ENCODE measurements at places on chromosomes 11 and 22.

DNA sequence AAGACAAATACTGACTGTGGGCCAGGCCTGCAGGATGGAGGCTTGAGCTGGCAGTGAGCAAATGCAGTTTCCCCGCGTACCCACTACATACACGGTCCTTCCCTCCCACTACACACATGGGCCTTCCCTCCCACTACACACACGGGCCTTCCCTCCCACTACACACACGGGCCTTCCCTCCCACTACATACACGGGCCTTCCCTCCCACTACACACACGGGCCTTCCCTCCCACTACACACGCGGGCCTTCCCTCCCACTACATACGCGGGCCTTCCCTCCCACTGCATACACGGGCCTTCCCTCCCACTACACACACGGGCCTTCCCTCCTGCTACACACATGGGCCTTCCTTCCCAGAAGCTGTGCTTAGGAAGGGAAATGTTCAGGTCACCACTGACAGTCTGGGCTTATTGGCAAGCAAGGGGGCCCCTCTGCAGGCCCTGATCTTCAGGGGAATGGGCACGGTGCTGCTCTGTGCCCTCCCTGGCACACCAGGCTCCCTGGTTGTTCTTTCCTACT, 10.8 kb downstream of the DNAL4 start:
- DNase-seq = no peak

DNA sequence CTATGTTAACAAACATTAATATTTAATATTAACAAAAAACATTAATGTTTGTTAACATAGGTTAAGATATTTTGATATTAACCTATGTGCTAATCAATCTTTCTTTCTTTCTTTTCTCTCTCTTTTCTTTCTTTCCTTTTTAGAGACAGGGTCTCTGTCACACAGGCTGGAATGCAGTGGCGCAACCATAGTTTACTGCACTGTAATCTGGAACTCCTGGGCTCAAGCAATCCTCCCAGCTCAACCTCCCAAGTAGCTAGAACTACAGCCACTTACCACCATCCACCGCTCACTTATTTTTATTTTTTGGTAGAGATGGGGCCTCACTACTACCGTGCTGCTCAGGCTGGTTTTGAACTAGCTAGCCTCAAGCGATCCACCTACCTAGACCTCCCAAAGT, 13.2 kb downstream of the SIK3 start:
- no peak for DNase-seq

GRCh38 chr11:131428853-131429252, 58.4 kb downstream of the NTM start:
- no peak for DNase-seq

GRCh38 chr11:61297746-61298145, 2.6 kb upstream of the VWCE start:
- DNase-seq = peak; percentile 94

GRCh38 chr11:43644621-43645299, 35.8 kb upstream of the HSD17B12 start:
- DNase-seq = no peak

GRCh38 chr11:63769042-63769713, 603 bp upstream of the ZFTA start:
- peak; percentile 21 for DNase-seq

DNA sequence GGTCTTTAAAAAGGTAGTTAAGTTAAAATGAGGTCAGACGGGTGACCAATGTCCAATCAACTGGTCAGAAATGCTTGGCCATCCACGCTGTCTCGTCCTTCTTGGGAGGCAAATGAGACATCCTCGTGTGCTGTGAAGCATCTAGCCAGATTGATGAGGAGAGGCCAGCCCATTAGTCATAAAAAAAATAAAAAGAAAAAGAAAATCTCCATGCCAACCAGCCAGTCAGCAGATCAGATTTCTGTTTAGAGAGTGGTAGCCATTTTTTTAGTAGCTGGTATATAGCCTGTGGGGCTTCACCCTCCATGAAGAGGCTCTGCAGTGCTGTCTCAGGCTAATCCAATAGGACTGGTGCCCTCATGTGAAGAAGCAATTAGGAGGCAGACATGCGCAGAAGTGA, 343.1 kb upstream of the SYN3 start:
- DNase-seq = no peak

DNA sequence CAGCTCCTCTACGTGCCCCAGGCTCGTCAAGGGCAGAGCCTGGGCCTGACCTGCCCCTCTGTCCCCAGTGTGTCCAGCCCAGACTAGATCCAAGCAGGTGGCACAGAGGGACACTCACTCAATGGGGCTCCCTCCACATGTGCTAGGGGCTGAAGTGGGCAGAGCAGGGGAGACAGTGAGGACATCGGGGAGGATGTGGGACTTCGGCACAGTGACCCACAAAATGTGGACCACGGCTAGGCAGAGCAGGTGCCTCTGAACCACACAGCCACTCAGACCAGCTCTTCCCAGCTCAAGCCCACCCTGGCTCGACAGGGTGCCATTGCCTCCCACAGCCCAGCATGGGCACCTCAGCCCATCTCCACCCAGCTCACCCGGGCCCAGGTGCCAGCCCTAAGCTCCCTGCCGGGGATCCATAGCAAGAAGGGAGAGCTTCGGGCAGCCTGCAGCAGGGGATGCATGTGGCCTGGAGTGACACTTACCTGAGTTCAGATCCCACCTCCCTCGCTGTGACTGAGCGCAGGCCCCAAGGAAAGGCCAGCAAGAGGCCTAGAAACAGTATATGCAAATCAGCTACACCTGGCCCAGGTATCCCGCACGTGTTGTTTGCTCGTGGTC, 46.9 kb upstream of the RTL6 start:
- DNase-seq = no peak

DNA sequence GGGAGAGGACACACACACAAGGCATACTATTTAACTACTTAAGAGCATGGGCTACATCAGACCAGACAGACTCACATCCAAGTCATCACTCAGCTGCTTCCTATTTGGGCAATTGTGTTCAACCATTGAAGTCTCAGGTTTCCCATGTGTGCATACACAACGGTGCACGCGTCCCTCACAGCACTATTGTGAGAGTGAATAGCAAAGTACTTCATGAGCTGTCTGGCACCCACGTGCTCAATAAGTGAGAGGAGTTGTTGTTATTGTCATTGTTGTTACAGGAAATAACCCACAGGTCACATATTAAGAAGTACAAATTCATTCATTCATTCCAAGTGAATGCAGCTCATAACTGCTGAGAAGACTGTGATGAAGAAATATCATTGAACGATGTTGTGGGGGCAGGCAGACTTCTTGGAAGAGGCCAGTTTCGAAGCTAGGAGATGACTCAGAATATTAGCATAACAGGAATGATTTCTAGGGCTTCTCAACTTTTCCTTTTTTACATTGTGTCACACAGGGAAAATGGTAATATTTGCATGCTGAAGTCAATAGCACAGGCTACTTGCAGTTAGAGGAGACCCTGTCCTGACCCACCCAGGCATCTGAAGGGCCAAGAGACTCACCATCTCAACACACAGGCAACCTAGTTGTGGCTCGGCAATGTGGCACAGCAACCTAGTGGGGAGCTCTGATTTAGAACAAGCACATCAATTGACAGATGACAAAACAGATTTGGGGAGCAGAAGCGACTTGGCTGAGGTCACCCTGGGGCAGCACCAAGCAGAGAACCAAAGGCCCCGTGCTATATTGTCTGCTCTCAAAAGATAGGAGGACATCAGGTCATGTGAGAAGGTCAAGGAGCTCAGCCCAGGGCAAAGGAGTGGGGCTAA, 606.0 kb downstream of the BUD13 start:
- DNase-seq = no peak

GRCh38 chr11:117744471-117745150, 52.4 kb downstream of the DSCAML1 start:
- no peak for DNase-seq

DNA sequence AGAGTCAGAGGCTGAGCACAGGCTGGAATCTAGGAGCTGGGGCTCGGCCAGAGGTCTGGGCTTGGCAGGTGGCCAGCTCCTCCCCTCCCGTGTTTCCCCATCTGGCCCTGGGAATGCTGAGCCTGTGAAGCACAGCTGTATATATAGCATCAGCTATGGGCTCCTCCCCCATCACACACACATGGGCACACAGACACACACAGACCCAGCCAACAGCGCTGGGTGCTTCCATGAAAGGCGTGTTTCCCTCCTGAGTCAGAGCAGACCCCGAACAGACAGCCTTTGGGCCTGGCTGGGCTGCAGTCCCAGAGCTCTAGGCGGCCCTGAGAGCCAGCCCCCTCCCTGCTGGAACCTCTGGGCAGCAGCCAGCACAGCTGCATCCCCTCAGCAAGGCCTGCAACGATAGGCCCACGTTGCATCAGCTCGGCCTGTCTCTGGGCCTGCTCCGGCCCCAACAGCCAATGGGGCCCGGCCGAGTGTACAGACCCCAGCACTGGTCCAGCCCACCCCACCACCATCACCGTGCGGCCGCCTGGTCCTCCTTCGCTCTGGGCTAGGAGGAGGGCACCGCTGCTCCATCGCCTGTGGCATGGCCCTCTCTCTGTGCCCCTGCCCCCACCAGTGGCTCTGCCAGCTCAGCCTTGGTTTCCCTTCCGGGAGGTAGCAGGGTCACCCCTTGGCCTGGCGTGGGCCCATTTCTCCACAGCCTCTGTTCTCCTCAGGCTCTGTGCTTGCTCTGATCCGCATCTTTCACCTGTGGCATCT, 7.6 kb upstream of the SERPINH1 start:
- peak; percentile 99 for DNase-seq

- no peak for DNase-seq
Observed at GRCh38 chr11:37141707-37142106, 543.7 kb upstream of the RAG2 start.

DNA sequence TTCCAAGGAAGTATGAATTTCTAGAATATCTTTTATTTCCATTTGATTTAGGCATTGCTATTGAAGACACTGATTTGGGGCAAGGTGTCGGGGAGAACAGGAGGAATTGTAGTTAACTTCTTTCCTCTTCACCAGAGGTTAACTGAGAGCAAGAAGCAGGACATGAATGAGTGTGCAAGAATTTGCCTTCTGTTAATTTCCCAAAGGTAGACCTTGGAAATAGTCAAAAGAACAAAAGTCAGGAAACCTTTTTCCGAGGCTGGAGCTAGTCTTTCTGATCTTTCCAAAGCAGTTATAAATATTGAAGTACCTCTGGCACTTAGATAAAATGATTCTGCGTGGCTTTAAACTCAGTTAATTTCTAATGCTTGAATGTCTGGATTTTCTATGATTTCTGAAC, 66.9 kb downstream of the MTMR3 start:
- no peak for DNase-seq

DNA sequence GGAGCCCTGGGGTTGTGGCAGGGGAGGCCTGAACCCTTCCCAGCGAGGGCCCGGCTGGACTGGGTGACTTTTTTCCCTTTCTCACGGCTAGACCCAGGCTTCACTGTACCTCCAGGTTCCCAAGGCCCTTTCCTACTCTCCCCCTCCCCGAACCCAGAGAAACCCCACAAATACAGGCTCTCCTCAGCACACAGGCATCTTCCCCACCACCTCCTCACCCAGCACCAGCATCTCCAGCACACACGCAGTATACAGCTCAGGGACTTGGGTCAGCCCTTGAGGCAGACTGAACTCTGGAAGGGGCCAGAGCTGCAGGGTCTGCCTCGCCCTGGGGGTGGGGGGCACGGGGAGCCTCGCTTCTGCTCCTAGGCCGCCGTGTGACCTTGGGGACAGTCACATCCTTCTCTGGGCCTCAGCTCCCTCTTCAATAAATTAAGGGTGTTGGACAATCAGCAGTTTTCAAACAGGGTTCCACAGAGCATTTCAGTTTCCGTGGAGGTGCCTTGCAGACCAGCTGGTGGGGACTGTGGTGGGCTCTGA, 4.5 kb downstream of the TMPRSS13 start:
- DNase-seq = no peak

- no peak for DNase-seq
Observed at GRCh38 chr22:17443405-17444203, 74.3 kb downstream of the CECR2 start.

- no peak for DNase-seq
Observed at GRCh38 chr11:44680982-44681597, 45.7 kb upstream of the TSPAN18 start.

- no peak for DNase-seq
Observed at GRCh38 chr11:8290081-8290810, 26.6 kb upstream of the LMO1 start.

DNA sequence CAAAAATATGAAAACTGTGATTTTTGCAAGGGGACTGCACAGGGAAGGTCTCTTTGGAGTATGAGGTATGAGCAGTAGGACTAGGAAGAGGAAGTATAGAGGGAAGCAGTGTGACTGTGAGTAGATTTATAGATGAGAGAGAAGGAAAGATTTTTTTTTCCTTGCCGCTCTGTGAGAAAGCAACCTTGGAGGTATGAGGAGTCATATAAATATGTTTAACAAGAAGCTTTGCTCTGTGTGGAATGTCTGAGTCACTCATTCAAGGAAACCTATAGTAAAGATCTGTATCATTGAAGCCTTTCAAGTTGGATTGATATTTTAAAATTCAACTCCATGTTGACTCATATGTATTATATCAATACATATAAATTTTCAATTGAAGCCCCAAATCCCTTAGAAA, 26.2 kb downstream of the DNHD1 start:
- peak; percentile 53 for DNase-seq

GRCh38 chr22:20446383-20446970, 8.9 kb upstream of the SCARF2 start:
- DNase-seq = no peak

- DNase-seq = no peak
Observed at GRCh38 chr22:48070083-48070482, 1307.6 kb downstream of the TBC1D22A start.

GRCh38 chr22:41560095-41560471, 727 bp upstream of the CSDC2 start:
- DNase-seq = no peak

DNA sequence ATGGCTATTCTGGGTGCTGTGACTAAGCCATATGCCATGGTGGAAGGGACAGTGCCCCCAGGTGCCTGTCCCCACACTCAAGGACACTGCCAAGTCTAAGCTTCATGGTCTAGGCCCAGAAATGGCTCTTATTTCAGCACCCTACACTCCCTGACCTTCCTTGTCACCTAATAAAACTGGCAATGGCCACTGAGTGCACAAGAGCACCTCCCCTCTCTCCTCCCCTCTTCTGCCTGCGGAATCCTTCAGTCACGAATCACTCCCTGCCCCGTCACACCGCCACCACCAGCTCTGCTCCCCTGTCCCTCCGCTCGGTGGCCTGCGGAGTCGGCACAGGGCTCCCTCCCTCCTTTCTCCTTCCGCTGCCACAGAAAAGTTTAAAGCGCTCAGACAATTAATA, 19.0 kb upstream of the LMO1 start:
- DNase-seq = no peak

- peak; percentile 7 for DNase-seq
Observed at GRCh38 chr11:14386895-14387480, 28.0 kb upstream of the RRAS2 start.

GRCh38 chr11:117851106-117851505, 25.4 kb downstream of the FXYD6 start:
- DNase-seq = no peak
